Mammary microvascular endothelial cell (primary cell): ENCODE measurements at places on chromosomes 3 and 15. TPM values are rescaled to one million over a fixed set of nuclear protein-coding genes. Genes with fewer than 3 reads are reported as not detected.

Gene ISG20
- 15.0 and 18.9 TPM in 2 replicates for total RNA-seq

Gene C3orf70
- total RNA-seq, result 2.1 and 3.1 TPM in 2 replicates

Gene CDHR4
- total RNA-seq, result not detected in 2 replicates

Gene KNG1
- total RNA-seq, result not detected in 2 replicates

Gene GPR149
- total RNA-seq, result not detected in 2 replicates

Gene RARB
- 32.2 and 35.0 TPM in 2 replicates for total RNA-seq

Gene TMEM40
- not detected in 2 replicates for total RNA-seq

Gene HGD
- 0.13 and 0.20 TPM in 2 replicates for total RNA-seq

Gene KIF15
- 10.7 and 13.8 TPM in 2 replicates for total RNA-seq

Gene TICRR
- total RNA-seq, result 6.0 and 6.7 TPM in 2 replicates

Gene GOLGA6L4
- total RNA-seq, result 0.74 and 4.7 TPM in 2 replicates

Gene FSIP1
- total RNA-seq, result 0.30 and 0.47 TPM in 2 replicates

Gene GABRG3
- not detected in 2 replicates for total RNA-seq

Gene FAM107A
- total RNA-seq, result 83.0 and 85.8 TPM in 2 replicates

Gene C2CD4A
- 0.15 TPM in 1 of 2 replicates, not detected in the other for total RNA-seq

Gene GOLGA6L10
- 0.05 and 0.13 TPM in 2 replicates for total RNA-seq

Gene SIDT1
- under 0.01 TPM in 1 of 2 replicates, not detected in the other for total RNA-seq

Gene CELSR3
- 0.39 and 0.73 TPM in 2 replicates for total RNA-seq

Gene SLC12A8
- 0.27 and 0.74 TPM in 2 replicates for total RNA-seq

Gene PRKAR2A
- total RNA-seq, result 33.2 and 41.7 TPM in 2 replicates

Gene MB21D2
- 29.3 and 30.3 TPM in 2 replicates for total RNA-seq

Gene C3orf49
- total RNA-seq, result not detected in 2 replicates

Gene AKAP13
- total RNA-seq, result 34.7 and 34.8 TPM in 2 replicates

Gene ACOX2
- not detected in 2 replicates for total RNA-seq

Gene CISH
- total RNA-seq, result 0.20 and 0.33 TPM in 2 replicates

Gene SLCO3A1
- total RNA-seq, result 0.07 and 0.59 TPM in 2 replicates

Gene CFAP100
- not detected in 2 replicates for total RNA-seq

Gene SUMF1
- total RNA-seq, result 44.2 and 45.8 TPM in 2 replicates

Gene C3orf20
- not detected in 2 replicates for total RNA-seq

Gene ST6GAL1
- 25.3 and 26.9 TPM in 2 replicates for total RNA-seq
